Endothelial cell (in vitro differentiated cells): ENCODE measurements at places on chromosomes 11 and 22. TPM values are rescaled to one million over a fixed set of nuclear protein-coding genes. Genes with fewer than 3 reads are reported as not detected.
A peak's percentile ranks its signal among the peaks of the same experiment; 100 is the strongest.

DNA sequence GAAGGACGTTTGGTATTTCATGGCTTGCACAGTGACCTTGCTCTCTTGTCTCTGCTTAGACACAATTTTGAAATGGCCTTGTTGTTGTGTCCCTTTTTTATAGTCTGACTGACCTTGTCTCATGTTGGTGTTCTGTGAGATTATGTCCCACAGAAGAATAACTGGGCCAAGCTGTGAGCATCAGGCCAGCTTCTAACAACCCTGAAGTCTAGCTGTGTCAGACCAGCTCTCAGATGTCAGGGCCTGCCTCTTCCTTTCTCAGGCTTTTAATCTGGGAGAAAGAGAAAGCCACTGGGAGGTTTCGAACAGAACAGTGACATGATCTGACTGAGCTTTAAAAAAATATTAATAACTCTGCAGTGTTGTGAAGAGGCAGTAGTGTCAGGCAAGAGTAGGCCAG lies 2.0 kb upstream of the UEVLD start:
- no peak for DNase-seq

GRCh38 chr11:45984192-45984591 lies 61.7 kb downstream of the LARGE2 start:
- DNase-seq: no peak

GRCh38 chr11:60183591-60184205 lies 815 bp upstream of the MS4A6A start:
- DNase-seq: no peak

DNA sequence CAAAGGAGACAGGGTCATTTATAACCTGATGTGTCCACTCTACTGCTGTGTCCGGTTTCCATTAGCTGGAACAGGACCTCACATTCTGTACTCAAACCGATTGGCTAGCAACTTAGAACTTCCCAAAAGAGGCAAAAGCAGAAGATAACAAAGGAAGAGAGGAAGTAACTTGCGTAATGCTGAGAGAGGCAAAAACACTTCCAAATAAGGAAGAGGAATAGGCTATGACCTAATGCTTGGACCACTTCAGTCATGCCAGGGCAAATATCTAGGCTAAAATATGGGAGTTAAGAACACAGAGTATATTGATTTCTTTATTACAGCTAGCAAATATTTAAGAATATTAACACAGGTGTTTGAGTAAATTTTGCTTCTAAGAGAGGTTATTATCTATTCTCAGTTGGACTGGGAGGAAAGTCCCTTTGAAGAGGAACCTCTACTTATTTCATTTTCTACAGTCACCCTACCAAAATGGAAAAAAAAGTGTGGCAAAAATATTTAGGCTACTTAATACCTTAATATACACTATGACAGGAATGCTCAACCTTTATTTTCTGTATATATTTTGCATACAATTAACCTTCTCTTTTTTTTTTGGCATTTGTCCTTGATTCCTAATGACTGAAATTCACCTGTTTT lies 499.8 kb upstream of the CHORDC1 start:
- DNase-seq: no peak

- peak; percentile 79 for DNase-seq
These were observed at the start of gene BCO2 for GRCh38 chr11:112174789-112175598. BCO2 (plus strand) TSS chr11:112175512; CDS start chr11:112175602, 90 bp downstream.

GRCh38 chr11:64870176-64870892 lies 8.1 kb downstream of the EHD1 start:
- DNase-seq: no peak

DNA sequence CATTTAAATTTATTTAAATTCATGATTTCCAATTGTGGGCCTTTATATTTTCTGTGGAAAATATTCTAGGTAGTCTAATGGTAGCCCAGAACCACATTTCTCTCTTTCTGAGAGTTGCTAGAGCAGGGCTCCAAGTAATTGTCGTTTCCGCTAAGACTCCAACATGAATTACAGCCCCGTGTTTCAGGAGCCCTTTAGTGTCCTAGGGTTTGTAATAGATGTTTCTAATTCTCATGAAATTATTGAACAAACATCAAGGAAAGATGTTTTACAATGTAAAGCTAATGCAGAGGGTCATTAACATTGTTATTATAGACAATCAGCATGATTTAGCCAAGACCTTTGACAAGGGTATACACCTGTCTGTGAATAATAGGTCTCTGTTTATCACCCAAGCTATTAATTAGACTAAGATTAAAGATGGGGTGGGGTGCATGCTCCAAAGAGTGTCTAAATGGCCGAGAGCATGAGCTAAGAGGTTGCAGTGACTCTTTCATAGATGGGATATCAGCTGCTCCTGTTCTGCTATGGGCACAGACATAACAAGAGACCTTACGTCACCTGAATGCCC lies 81.8 kb upstream of the NTM start:
- no peak for DNase-seq

- DNase-seq: no peak
These were observed 11.1 kb downstream of the YAP1 start for GRCh38 chr11:102121329-102121728.

GRCh38 chr22:16847271-16847670 lies 22.1 kb upstream of the XKR3 start:
- DNase-seq: no peak

DNA sequence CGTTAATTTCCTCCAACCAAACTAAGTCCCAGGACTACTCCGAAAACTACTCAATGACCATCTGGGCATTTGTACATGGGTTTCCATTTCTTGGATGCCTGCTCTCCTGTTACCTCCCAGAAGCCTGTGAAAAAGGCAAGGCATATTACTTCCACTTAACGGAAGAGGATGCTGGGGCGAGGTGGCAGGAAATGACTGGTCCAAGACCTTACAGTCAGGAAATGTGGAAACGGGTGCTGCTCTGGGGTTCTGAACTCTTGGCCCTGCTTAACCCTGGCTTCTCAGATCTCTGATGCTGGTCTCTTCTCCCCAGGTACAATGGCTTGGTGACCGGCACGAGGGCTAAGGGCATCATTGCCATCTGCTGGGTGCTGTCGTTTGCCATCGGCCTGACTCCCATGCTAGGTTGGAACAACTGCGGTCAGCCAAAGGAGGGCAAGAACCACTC lies 12.9 kb downstream of the ADORA2A start:
- DNase-seq: no peak

Gene OR5B21
- not detected for total RNA-seq

Gene NAALAD2
- 30.9 TPM for total RNA-seq
